Memory B cell (primary cell): ENCODE measurements at places on chromosomes 1 and 21.

- peaks cover 9% of the 10 kb centered on the region for H3K4me1 ChIP-seq
- H3K4me3 ChIP-seq, result no peak overlapping the region
- no peak overlapping the region for H3K27ac ChIP-seq
- H3K36me3 ChIP-seq, result peaks cover 9% of the 10 kb centered on the region
- peak; percentile 40 for DNase-seq
- no peaks in the 10 kb centered on the region for H3K27me3 ChIP-seq
Observed at GRCh38 chr21:14762734-14763694, 216.9 kb upstream of the SAMSN1 start.

DNA sequence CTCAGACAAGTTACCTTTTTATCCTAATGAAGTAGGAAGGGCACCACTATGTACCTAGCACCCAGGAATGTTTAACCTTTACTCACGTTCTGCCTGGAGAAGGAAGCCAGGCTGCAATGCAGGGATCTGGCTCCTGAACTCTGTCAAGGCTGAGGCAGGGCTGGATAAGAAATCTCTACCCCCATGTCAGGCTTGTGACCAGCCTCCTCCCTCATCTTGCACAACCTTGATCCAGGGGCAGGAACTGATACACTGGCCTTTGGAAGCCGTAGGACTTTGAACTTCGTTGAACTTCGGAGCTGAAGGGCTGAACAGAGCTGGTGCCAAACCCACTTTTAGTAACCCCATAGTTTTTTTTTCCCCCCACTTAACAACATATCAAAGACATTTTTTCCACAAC, 8.0 kb upstream of the AKR1A1 start:
- no peak for DNase-seq
- H3K36me3 ChIP-seq, result no peaks in the 10 kb centered on the region
- no peaks in the 10 kb centered on the region for H3K27me3 ChIP-seq
- peaks cover 30% of the 10 kb centered on the region for H3K4me1 ChIP-seq
- no peak overlapping the region for H3K4me3 ChIP-seq
- H3K27ac ChIP-seq, result peak overlapping the region; percentile 87

DNA sequence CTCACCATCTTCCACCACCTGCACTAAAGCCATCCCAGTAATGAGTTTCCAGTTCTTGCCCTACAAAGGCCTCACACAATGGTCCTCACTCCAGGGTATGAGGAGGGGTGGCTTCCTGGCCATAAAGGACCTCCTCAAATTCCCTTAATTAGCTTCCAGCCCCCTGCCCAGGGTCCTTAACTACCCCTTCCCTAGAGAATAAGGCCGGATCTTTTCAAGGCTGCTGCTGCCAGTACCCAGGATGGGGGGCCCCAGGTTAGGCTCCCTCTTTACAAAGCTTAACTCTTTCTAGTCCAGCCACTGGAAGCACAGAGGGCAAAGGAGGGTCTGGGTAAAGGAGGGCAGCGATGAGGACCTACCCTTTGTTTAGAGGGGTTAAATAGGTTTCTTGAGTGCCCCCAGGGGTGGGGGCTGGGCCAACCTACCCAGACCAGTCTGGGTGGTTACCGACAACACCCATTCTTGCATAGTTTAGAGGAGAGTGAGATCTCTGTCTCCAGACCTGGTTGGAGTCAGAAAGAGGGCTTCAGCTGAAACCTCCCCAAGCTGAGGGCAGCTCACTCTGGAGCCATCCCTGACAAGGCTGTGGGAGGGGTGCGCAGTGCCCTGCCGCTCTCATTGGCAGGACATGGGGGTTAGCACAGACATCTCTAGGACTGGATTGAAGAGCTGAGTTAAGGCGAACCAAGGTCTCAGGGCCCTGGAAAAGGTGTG, 7.1 kb downstream of the BLACAT1 start:
- H3K27ac ChIP-seq, result no peak overlapping the region
- H3K4me1 ChIP-seq, result peaks cover 8% of the 10 kb centered on the region
- H3K4me3 ChIP-seq, result no peak overlapping the region
- no peaks in the 10 kb centered on the region for H3K36me3 ChIP-seq

- H3K36me3 ChIP-seq, result peaks cover 21% of the 10 kb centered on the region
- DNase-seq, result no peak
- no peak overlapping the region for H3K27ac ChIP-seq
- H3K4me1 ChIP-seq, result no peaks in the 10 kb centered on the region
- H3K4me3 ChIP-seq, result no peak overlapping the region
Observed at GRCh38 chr1:235724730-235725129, 75.1 kb upstream of the GNG4 start.

GRCh38 chr21:29581393-29581792, 282.7 kb downstream of the BACH1 start:
- no peaks in the 10 kb centered on the region for H3K4me1 ChIP-seq
- H3K27me3 ChIP-seq, result no peaks in the 10 kb centered on the region
- H3K27ac ChIP-seq, result no peak overlapping the region
- no peak for DNase-seq
- H3K4me3 ChIP-seq, result no peak overlapping the region

DNA sequence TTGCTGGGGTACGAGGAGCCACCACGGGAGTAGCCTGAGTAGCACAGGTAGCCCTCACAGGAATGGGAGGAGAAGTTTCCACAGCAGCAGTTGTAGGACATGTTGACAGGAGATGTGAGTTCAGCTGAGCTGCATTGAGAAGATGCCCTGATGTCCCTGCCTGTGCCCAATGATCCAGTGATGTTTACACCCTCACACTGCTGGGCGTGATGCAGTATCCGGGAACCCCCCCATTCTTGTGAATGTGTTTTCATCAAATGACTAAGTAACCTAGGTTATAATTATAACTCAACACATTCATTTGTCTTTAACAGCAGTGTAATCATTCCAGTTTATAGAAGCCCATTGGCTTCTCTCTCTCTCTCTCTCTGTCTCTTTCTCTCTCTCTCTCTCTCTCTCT, at the start of gene KRTAP23-1:
TSS of gene KRTAP23-1 (minus strand) at position 101 of the 400 bp plus-strand sequence. CDS start at position 101, 0 bp downstream.
- H3K4me1 ChIP-seq, result no peaks in the 10 kb centered on the region
- H3K27ac ChIP-seq, result no peak within 1 kb of the TSS
- no peak within 1 kb of the TSS for H3K4me3 ChIP-seq
- no peaks in the 10 kb centered on the region for H3K27me3 ChIP-seq
- no peaks in the 10 kb centered on the region for H3K36me3 ChIP-seq
- no peak for DNase-seq

DNA sequence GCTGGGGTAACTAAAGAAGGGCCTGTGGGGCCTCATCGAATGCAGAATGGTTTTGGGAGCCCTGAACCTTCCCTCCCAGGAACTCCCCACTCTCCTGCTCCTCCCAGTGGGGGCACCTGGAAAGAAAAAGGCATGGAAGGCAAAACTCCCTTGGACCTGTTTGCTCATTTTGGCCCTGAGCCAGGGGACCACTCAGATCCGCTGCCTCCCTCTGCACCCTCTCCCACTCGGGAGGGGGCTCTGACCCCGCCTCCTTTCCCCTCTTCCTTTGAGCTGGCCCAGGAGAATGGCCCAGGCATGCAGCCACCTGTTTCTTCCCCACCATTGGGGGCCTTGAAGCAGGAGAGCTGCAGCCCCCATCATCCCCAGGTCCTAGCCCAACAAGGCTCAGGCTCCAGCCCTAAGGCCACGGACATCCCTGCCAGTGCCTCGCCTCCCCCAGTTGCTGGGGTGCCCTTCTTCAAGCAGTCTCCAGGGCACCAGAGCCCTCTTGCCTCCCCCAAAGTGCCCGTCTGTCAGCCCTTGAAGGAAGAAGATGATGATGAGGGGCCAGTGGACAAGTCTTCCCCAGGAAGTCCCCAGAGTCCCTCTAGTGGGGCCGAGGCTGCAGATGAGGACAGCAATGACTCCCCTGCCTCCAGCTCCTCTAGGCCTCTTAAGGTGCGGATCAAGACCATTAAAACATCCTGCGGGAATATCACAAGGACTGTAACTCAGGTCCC, 4.7 kb downstream of the ZNF687 start:
- no peaks in the 10 kb centered on the region for H3K27me3 ChIP-seq
- no peak overlapping the region for H3K27ac ChIP-seq
- no peak for DNase-seq
- peaks cover 33% of the 10 kb centered on the region for H3K4me1 ChIP-seq

GRCh38 chr1:109216662-109217061, 2.9 kb downstream of the SARS1 start:
- H3K36me3 ChIP-seq, result peaks cover 15% of the 10 kb centered on the region
- no peak for DNase-seq
- no peak overlapping the region for H3K27ac ChIP-seq
- H3K27me3 ChIP-seq, result no peaks in the 10 kb centered on the region

GRCh38 chr1:169160845-169161495, 54.5 kb downstream of the ATP1B1 start:
- H3K4me1 ChIP-seq, result peaks cover 3% of the 10 kb centered on the region
- no peak for DNase-seq
- H3K36me3 ChIP-seq, result peaks cover 5% of the 10 kb centered on the region
- H3K4me3 ChIP-seq, result no peak overlapping the region
- no peaks in the 10 kb centered on the region for H3K27me3 ChIP-seq

GRCh38 chr1:202616355-202616915, 93.8 kb downstream of the SYT2 start:
- peak overlapping the region; percentile 48 for H3K4me3 ChIP-seq
- no peak for DNase-seq
- peaks cover 2% of the 10 kb centered on the region for H3K27me3 ChIP-seq
- peak overlapping the region; percentile 12 for H3K27ac ChIP-seq
- H3K4me1 ChIP-seq, result peaks cover 34% of the 10 kb centered on the region

DNA sequence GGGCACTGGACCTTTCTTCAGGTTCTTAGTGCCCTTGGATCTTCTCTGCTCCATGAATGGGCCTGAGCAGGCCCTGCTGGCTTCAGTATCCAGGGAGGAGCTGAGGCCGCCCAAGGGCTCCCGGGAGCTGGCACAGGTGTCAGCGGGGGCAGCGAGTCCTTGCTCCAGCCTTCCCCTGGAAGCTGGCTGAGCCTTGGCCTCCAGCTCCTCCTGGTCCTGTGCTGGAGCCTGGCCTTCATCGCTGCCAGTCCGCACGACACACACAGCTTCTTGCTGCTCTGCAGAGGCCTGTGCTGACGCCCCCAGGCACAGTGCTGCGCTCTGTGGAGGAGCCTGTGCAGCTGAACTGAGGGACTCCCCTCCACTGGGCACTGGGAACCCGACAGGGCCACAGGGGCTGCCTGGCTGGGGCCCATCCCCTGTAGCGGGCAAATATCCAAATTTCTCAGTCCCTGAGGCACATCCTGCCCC, 1.7 kb downstream of the SPOCD1 start:
- H3K4me3 ChIP-seq, result no peak overlapping the region
- H3K27me3 ChIP-seq, result no peaks in the 10 kb centered on the region
- H3K36me3 ChIP-seq, result no peaks in the 10 kb centered on the region
- peaks cover 16% of the 10 kb centered on the region for H3K4me1 ChIP-seq

- no peak for DNase-seq
- H3K4me1 ChIP-seq, result no peaks in the 10 kb centered on the region
- no peaks in the 10 kb centered on the region for H3K27me3 ChIP-seq
- no peak overlapping the region for H3K4me3 ChIP-seq
Observed at GRCh38 chr1:91349524-91349923, 55.1 kb downstream of the HFM1 start.

DNA sequence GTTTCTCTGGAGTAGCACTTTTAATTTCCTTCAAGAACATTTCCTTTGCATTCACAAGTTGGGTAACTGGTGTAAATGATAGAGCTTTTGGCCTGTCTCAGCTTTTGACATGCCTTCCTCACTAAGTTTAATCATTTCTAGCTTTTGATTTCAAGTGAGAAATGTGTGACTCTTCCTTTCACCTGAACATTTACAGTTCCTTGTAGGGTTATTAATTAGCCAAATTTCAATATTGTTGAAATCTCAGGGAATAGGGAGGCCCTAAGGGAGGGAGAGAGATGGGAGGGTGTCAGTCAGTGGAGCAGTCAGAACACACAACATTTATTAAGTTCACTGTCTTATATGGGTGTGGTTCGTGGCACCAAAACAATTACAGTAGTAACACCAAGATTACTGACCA, 14.2 kb downstream of the AADACL3 start:
- no peak for DNase-seq
- H3K4me3 ChIP-seq, result no peak overlapping the region
- H3K27me3 ChIP-seq, result peaks cover 14% of the 10 kb centered on the region
- peaks cover 3% of the 10 kb centered on the region for H3K36me3 ChIP-seq

GRCh38 chr1:226402739-226403165, 5.1 kb downstream of the PARP1 start:
- no peaks in the 10 kb centered on the region for H3K27me3 ChIP-seq
- peaks cover 26% of the 10 kb centered on the region for H3K36me3 ChIP-seq
- H3K4me1 ChIP-seq, result peaks cover 50% of the 10 kb centered on the region
- no peak for DNase-seq
- peak overlapping the region; percentile 32 for H3K4me3 ChIP-seq
- peak overlapping the region; percentile 73 for H3K27ac ChIP-seq

- no peak overlapping the region for H3K4me3 ChIP-seq
- no peaks in the 10 kb centered on the region for H3K27me3 ChIP-seq
- peaks cover 9% of the 10 kb centered on the region for H3K4me1 ChIP-seq
Observed at GRCh38 chr1:180762796-180763195, 131.0 kb downstream of the XPR1 start.
